Activated T-cell treated with anti-CD3 and anti-CD28 coated beads, Interleukin-2, amount 50 U/mL, for 1 hour (primary cell): ENCODE measurements at places on chromosomes 6 and 20.

DNA sequence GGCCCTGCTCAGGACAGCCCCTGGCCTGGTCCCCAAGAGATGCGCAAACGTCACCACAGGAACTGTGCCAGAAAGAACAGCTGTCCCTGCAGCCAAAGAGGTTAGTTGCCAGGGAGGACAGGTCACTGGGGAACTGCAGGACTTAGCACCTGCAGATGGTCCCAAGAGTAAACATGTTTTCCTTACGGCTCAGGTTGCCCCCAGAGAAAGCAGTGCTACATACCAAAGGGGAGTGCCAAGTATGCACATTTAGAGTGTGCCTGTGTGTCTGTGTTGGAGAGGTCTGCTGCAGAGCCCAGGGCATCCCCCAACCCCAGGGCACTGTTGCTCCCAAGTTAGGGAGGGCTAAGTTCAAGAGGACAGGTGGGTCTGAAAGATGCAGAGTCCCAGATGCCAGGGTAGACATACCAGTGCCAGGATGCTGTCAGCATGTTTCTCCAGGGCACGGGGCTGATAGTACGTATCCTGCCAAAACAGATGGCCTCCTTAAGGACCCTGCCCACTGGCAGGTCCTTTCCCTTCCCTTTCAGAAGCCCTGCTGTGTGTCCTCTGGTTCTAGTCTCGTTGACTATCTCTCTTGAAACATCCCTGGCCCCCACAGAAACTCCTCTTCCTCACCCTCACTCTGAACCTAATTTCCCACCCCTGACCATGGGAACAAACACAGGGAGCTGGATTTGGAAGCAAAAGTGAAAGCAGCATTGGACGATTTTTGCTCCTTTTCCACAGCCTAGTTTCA, 1.3 kb downstream of the ABHD16A start:
- no peak for DNase-seq

DNA sequence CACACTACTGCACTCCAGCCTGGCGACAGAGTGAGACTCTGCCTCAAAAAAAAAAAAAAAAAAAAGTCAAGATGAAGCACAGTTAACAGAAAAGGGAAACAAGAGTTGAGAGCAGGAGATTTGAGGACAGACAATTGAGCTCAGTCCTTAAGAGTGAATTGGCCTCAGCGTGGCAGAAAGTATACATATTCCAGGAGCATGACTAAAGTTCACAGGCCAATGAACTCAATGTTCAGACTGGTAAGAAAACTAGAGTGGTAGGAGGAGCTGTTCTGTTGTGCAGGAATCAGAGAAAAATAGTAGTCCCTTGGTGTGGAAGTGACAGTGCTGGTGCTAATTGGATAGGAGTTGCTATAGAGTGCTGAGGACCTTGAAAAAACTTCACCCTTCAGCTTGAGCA, 60.0 kb downstream of the NRN1 start:
- DNase-seq: no peak

DNA sequence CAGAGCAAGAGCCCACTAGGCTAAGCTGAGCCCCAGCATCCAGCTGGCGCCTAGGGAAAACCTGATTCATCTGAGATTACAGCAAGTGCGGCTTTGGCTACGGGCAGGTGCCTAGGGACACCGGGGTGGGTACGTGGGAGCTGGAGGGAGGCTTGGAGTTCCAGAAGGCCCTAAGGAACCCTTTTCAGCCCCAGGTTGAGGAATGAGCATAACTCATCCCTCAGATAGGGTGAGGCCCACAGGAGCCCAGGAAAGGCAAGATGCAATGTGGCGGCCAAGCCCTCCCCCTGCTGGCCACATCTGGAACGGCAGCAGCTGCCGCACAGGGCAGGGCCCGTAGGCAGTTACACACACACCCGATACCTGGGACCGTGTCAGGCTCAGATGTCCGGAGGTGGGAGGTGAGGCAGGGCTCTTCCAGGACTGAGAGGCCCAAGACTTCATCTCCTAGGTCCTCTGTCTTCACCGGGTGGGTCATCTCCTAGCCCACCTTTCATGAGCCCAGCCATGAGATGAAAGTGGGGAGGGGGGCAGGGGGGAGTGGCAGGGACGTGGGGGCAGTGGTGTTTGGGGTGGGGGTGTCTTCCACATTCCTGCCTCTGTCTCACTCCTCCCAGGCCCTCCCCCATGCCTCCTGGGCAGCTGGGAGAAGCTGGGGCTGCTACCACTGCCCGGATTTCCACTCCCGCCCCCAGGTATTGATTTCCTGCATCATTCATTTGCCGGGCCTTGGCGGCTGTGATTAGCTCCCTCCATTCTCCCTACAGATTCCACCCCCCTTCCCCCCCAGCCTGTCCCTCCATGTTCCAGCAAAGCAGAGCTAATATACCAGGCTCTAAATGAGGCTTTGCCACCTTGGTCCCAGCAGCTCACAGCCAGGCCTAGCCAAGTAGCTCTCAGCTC, 5.5 kb downstream of the MDGA1 start:
- peak; percentile 88 for DNase-seq

DNA sequence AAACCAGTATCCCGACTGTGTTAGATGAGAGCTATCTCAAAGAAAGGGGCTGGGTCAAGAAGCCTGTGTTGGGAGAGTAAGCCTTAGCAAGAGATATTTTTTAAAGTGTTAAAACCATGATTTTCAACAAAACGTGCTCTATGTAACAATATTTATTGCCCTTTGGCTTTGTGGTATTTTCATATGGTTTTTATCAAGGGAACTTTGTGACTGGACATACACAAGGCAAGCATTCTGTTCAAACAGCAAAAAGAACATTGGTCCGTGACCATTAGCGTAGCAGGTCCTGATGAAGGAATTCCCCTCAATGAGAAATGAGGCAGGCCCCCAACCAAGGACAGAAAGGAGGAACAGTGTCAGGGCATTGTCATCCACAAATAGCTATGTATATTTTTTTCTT, 222.6 kb downstream of the MYLK4 start:
- DNase-seq: no peak

DNA sequence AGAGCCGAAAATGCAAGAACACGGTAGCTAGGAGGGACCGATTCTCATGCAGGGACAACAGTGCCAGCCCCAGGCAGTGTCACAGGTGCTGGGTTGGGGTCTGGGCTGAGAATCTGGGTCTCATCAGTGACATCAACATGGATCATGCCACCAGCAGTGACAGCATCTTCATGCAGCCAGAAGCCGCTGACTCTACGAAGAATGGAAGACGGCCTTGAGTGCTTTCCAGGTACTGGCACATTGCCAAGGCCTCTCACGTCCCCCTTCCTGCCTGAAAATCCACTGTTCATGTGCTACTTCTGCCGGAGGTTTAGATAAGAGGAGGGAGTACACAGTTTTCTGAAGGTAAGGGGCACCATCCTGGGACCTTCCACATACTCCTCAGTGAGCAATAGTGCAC, 141.1 kb upstream of the FOXQ1 start:
- DNase-seq: no peak

DNA sequence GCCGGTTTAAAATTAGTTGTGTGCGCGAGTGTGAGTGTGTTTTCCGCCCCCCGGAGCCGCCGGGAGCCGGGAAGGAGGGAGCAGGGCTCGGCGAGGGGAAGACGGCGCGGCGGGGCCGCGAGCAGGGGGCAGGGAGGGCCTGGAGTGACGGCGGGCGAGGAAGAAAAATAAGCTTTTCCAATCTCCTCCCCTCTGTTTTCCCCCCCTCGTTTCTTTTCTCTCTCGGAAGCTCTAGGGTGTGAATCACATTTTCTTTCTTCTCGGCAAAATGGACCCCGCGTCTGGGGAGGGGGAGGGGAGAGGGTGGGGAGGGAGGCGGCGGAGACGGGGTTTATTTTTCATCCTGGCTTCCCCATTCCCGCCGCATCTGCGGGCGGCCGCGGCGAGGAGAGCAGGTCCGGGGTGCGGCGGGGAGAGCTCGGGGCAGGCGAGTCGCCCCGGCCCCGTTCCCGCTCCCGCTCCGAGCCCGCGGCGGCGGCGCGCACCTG, 881 bp downstream of the BICRAL start:
- peak; percentile 85 for DNase-seq

DNA sequence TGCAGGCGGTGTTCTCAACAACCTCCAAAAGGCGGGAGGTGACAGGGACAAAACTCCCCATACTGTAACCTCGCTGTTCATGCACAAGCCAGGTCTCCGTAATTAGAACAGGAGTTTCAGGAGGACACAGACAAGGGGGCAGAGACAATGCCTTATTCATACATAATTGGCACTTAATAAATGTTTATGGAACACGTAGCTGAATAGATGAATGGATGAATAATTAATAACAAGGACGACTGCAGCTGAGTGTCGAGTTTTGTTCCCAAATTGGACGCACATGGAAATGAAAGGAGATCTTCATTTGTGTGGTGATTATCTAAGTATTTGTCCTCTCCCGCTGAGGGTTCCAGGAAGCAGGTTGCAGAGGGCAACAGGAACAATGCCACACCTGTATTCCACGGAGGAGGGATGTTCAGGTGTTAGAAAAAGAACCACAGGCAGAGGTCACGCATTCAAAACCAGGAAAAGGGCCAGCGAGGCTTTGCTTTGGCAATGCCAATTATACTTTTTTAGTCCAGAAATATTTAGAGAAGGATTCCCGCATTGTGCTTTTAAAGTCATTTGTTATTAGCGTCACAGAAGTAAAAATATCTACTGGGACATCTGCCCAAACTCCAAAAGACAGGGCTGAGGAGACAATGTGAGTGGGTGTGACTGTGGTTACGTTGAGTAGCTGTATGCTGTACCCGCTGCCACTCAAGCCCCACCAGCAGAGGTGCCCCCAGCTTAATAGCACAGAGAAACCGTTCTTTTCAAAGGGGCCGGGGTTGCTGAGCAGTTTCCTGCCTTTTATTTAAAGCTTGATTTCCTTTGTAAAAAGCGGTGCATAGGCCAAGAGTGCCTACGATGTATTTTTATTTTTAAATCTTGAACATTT, 123.3 kb downstream of the PXDC1 start:
- no peak for DNase-seq

GRCh38 chr20:44282192-44282591, 28.8 kb downstream of the FITM2 start:
- no peak for DNase-seq

GRCh38 chr6:73738367-73739028, 42.5 kb downstream of the CD109 start:
- no peak for DNase-seq

DNA sequence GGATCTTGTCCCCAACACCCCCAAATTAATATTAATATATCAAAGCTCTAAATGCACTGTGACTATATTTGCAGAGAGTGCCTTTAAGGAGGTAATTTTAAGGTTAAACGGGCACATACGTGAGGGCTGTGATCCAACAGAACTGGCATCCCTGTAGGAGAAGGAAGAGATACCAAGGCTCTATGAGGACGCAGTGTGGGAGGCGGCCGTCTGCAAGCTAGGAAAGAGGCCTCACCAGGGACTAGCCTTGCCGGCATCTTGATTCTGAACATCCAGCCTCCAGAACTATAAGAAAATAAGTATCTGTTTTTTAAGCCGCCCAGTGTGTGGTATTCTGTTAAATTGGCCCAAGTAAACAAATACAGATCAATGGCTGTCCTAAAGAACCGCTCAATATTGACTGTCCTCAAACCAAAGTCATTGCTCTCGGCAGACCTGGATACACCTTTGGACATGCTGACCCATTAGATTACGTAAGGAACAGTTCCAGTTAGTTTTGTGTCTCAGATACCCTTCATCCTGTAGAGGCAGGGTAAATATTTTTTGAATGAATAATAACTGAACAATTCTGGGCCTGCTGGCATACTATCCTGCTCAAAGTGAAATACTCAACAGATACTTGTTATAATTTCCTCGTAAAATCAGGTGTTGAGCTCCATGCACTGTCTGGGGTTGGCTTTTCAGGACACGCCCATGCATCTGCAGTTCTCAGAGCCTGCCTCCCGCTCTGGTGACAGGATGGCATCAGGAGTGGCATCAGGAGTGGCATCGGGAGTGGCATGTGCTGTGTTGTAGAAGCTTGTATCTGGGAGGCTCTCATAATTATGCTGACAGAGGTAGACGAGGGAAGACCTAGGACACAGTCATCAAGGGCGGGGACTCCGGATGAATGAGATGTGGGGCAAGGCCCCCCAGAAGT, 6.3 kb downstream of the PRR18 start:
- no peak for DNase-seq
